ENCODE measurements at places on chromosomes 2 and 18.

GRCh38 chr2:101807242-101807641, 109.7 kb downstream of the MAP4K4 start:
- DNase-seq = no peak

DNA sequence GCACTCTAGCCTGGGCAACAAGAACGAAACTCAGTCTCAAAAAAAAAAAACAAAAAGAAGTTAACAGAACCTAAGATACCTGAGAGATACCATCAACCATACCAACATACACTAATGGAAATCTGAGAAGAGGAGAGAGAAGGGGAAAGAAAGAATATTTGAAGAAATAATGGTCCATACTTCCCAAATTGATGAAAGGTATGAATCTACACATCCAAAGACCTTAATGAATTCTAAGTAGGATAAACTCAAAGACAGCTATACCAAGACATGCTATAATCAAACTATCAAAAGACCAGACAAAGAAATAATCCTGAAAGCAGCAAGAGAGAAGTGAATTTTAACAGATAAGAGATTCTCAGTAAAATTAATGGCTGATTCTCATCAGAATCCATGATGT, 109.6 kb downstream of the TRABD2A start:
- no peak for DNase-seq

GRCh38 chr2:45856391-45857274, 205.2 kb downstream of the PRKCE start:
- no peak for DNase-seq

GRCh38 chr2:21836261-21836660, 712.5 kb downstream of the TDRD15 start:
- no peak for DNase-seq

DNA sequence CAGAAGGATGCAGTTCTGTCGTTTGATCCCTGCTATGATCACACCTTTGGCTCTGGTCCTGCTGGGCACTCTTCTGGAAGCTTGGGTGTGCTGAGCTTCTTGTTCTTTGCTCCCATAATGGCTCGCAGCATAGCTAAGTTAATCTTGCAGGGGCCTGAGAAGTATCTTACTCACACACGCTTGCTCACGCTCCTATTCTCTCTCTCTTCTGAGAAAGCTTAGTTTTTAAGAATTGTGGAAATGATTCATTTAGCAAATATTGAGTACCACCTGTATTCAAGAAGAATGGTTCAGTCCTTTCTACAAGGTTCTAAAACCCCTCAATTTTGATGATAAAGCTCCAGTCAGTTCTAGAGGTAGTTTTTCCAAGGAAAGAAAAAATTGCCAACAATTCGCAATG, 40.6 kb downstream of the XRCC5 start:
- no peak for DNase-seq

GRCh38 chr2:114762986-114763385, 320.5 kb downstream of the DPP10 start:
- DNase-seq = no peak

GRCh38 chr18:3081584-3081991, 68.6 kb upstream of the LPIN2 start:
- DNase-seq = no peak

DNA sequence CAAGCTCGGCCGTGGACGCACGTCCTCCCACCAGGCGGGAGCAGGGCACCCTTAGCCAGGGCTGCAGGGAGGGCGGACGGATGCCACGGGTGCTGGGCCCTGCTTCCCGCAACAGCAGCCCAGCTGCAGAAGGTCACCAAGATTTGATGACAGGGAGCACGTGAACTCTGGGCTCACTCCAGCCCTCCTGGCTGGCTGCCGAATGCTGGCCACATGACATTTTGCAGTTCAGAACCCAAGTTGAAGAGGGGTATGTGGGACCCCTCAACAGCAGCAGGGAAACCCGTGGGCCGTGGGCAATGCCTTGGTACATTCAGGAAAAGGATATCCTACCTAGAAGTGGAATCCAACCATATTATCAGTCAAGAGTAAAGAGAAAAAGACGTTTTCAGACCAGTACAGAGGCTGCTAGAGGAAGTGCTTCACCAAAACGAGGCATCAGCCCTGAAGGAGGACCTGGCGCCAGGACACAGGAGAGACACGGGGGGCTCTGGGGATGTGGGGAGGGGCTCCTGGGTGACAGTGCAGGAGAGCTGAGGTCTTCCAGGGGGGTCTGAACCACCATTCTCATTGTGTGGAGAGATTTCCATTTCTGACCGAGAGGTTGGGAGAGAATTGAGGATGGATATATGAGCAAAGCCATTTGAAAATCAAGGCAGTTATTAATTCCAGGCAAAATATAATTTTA, 107.4 kb upstream of the CTDP1 start:
- DNase-seq = no peak

GRCh38 chr2:58651930-58652329, 410.8 kb upstream of the FANCL start:
- no peak for DNase-seq

GRCh38 chr2:215961981-215962380, 51.4 kb downstream of the MREG start:
- DNase-seq = no peak

DNA sequence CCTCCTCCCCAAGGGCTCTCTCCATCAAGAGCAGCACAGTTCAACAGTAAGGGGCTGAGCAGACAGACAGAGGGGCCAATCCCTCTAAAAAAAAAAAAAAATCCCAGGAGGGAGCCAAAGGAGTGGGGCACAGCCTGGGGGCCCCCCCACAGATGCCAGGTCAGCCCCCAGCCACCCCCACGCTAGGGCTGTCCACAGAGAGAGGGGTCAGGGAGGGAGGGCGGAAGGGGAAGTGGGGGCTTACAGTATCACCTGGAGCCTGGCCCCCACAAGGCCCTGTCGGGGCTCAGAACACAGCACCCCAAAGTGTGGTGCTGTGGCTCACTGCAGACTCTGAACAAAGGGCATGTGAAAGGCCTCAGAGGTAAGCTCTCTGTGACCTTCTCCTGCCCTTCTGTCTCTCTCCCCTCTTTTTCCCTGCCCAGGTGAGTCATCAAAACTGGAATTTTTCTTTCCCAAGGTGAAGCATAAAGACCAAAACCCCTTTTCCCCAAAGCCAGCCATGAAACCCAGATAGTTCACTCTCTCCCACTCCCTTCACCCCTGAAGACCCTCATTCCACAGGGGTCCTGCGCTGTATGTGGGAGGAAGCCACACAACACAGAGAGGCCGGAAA, 13.9 kb downstream of the BIN1 start:
- no peak for DNase-seq

DNA sequence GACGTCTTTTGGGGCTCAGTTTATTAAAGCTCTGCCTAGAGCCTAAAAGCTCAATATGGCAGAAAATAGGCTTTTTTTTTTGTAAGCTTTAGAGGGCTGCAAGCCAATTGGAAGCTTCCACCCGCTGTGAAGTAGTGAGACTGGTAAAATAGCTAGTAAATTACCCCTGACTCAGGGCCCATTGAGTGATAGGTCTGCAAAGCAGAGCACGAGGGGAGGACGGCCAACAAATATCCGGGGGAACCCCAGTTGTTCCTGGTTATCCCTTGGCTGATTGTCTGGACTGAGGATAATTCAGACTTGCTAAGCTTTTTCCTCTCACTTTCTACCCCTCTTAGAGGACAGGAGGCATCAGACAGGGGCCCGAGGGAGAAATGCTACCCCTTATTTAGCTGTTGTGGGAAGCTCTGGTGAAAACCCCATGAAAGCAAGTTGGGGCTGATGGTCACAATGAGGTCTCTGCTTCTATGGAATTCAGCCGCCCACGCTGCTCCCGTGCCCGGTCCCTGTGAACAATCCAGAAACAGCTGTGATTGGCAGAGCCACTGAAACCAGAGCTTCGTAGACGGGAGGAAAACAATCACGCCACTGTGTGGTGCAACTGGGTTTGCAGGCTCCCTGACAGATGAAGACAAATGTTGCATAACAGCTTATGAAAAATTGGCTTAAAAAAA, 141.9 kb upstream of the LGALSL start:
- peak; percentile 77 for DNase-seq

All from muscle of back (tissue), 13 donors.